ENCODE measurements at places on chromosomes 7 and 10. TPM values are rescaled to one million over a fixed set of nuclear protein-coding genes. Genes with fewer than 3 reads are reported as not detected.

CNTNAP2 gene
- not detected for total RNA-seq

GRCh38 chr10:132503581-132504421 is 33.8 kb upstream of the INPP5A start:
- H3K4me3 ChIP-seq, result no peak overlapping the region
- no peaks in the 10 kb centered on the region for H3K4me1 ChIP-seq
- H3K27ac ChIP-seq, result no peak overlapping the region
- peaks cover 23% of the 10 kb centered on the region for H3K27me3 ChIP-seq
- no peak for DNase-seq

DNA sequence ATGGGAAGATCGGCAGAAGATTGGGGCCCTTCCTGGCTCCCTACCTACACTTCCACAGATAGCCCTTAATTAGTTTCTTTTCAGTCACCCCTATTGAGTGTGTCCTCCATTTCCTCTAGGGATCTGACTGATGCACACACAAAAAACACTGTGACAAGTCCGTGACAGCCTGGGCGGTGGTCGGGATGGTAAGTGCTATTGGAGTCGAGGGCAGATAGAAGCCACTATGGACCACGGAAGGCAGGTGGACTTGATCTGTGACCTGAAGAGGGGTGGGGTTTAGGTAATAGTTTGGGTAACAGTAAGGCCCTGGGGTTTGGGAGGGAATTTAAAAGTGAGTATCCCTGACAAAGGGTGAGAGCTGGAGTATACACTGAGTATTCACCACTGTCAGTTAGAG is 53.0 kb downstream of the PDK4 start:
- H3K4me1 ChIP-seq, result no peaks in the 10 kb centered on the region
- peaks cover 2% of the 10 kb centered on the region for H3K27me3 ChIP-seq
- no peak for DNase-seq
- no peak overlapping the region for H3K27ac ChIP-seq
- H3K36me3 ChIP-seq, result no peaks in the 10 kb centered on the region
- H3K4me3 ChIP-seq, result no peak overlapping the region

CDK14 gene
- 28.1 TPM for total RNA-seq

ZNF425 gene
- 2.8 TPM for total RNA-seq

RPEL1 gene
- total RNA-seq, result under 0.01 TPM

DNA sequence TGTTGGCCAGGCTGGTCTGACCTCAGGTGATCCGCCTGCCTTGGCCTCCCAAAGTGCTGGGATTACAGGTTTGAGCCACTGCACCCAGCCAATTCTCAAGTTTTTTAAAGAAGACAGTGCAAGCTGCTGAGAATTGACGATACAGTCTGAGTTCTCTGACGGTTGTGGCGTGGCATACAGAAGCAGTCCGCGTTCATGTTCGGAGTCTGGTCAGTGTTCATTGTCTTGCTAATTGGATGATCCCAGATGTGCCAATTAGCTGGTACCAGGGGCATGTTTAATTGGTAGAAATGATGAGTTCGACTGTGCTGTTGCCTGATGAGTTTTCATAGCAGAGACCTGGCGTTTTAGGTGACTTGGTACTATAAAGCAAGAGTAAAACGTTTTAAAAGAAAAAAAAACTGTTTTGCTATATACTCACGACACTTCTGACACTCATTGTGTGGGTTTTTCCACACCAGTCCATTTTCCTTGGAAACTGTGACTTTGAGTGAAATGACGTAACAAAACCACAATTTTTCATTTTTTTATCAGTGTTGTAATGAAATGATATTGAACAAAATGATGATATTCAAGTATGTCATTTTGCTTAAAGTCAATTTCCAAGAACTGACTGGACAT is 32.3 kb downstream of the CAMK1D start:
- H3K27me3 ChIP-seq, result no peaks in the 10 kb centered on the region
- no peak overlapping the region for H3K4me3 ChIP-seq
- H3K36me3 ChIP-seq, result no peaks in the 10 kb centered on the region
- H3K4me1 ChIP-seq, result no peaks in the 10 kb centered on the region
- H3K27ac ChIP-seq, result no peak overlapping the region
- DNase-seq, result no peak

TMEM236 gene
- not detected for total RNA-seq

GRCh38 chr7:132511387-132511786 is 64.9 kb downstream of the PLXNA4 start:
- H3K4me1 ChIP-seq, result no peaks in the 10 kb centered on the region
- H3K36me3 ChIP-seq, result no peaks in the 10 kb centered on the region
- H3K27me3 ChIP-seq, result no peaks in the 10 kb centered on the region
- H3K4me3 ChIP-seq, result no peak overlapping the region

CCDC172 gene
- not detected for total RNA-seq

- H3K27me3 ChIP-seq, result no peaks in the 10 kb centered on the region
- DNase-seq, result no peak
- H3K36me3 ChIP-seq, result peaks cover 15% of the 10 kb centered on the region
- no peaks in the 10 kb centered on the region for H3K4me1 ChIP-seq
Observed at GRCh38 chr10:99418910-99419624, 11.4 kb downstream of the GOT1 start.

Data from IMR-90 (cell line).